NB4 (cell line): ENCODE measurements at places on chromosomes 16 and 17.

GRCh38 chr16:57258910-57259475 is 13.9 kb downstream of the ARL2BP start:
- DNase-seq = no peak

DNA sequence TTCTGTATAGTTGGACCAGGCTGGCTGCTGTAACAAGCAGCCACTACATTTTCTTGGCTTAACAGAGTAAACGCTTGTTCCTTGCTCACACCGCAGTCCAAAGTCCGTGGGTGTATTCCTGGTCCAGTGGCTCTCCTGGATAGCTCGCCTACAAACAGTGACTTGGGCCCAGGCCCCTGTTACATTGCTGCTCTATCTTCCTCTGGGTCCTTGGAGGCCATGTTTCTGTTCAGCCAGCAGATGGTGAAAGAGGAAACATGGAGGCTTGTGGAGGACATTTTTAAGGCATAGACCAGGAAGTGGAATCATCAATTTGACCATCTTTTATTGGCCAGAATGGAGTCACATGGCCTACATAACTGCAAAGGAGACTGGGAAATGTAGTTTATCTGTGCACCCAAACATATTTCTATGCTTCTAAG is 55.1 kb downstream of the ATP2C2 start:
- peak; percentile 73 for DNase-seq

DNA sequence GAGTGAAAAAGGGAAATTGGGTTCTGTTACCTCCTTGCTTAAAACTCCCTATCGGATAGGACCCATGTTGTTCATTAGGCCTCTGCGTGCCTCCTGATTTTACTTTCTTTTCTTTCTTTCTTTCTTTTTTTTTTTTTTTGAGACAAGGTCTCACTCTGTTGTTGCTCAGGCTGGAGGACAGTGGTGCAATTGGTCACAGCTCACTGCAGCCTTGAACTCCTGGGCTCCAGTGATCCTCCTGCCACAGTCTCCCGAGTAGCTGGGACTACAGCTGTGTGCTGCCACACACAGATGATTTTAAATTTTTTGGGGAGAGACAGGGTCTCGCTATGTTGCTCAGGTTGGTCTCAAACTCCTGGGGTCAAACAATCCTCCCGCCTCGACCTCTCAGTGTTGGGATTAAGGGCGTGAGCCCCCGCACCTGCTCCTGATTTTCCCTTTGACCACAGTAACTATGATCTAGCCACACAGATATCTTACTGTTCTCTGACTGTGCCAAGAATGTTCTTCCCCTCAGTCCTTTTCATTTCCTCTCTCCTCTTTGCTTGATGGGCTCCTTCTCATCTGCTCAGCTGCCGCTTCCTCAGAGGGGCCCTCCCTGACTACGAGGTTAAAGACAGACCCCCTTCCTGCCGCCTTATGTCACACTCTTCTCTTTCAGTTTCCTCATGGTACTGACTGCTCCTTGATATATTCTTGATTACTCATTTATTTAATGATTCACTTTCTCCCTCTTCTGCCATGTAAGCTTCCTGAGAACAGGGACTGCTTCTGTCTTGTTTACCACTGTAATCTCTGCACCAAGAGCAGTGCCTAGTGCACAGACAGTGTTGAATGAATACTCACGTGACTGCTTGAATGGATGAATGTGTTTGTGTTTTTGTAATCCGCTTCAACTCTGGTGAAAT is 44.3 kb downstream of the LCMT1 start:
- DNase-seq = no peak

GRCh38 chr17:41835800-41836549 is at the start of gene NT5C3B:
Gene NT5C3B (minus strand): TSS chr17:41836232. CDS start chr17:41836193, 39 bp downstream.
- DNase-seq = peak; percentile 60

GRCh38 chr16:86510465-86511261 is at the start of gene FOXF1:
Gene FOXF1 (plus strand): TSS chr16:86510527. CDS start chr16:86510570, 43 bp downstream.
- peak; percentile 52 for DNase-seq

DNA sequence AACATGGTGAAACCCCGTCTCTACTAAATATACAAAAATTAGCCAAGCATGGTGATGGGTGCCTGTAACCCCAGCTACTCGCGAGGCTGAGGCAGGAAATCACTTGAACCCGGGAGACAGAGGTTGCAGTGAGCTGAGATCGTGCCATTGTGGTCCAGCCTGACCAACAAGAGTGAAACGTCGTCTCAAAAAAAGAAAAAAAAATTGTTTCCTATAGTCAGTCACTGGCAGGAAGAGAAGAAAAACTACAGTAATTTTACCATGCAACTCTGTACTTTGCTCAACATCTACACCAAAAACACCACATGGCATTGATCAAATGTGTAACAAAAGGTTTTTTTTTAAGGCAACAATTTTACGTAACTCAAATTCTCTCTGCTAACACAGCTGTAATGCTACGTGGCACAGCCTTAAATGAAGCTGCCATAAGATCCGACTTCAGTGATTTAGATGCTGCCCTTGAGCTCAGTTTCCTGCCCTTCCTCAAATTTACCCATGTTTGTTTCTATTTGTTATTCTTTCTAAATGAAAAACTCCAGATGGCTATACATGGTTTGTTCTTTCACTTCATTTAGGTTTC is 40.2 kb downstream of the CNOT1 start:
- no peak for DNase-seq

- no peak for DNase-seq
Observed at GRCh38 chr17:48016112-48016511, 21.5 kb downstream of the COPZ2 start.

DNA sequence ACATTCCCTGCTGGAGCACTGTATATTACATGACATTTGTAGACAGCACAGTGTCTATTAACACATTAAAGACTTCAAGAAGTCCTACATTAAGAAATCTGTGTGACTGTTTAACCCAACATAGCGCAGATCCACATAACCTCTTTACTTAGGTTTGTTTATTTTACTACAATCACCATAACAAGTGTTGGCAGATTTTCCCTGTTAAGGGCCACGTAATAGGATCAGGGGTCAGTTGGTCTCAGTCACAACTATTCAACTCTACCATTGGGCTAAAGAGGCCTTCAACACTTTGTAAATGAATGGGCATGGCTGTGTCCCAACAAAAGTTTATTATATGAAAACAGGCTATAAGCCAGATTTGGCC is 51.3 kb upstream of the ADORA2B start:
- no peak for DNase-seq

DNA sequence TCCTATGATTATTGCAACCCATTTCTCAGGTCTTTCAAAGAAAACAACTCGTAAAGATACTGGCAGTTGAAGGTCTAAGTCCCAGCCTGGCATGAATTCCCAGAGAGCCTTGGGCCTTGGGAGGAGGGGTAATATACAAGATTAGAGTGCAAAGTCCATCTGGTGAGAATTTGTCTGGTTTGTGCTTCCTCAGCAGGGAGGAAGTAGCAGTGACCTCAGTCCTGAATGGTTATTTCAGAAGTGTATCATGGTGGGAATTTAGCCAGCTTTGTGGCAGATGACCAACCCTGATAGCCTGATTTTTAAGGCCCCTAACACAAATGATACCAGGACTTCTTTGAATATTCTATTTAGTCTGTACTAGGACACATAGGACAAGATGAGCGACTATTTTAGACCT is 151.2 kb upstream of the TBX2 start:
- DNase-seq = peak; percentile 22

DNA sequence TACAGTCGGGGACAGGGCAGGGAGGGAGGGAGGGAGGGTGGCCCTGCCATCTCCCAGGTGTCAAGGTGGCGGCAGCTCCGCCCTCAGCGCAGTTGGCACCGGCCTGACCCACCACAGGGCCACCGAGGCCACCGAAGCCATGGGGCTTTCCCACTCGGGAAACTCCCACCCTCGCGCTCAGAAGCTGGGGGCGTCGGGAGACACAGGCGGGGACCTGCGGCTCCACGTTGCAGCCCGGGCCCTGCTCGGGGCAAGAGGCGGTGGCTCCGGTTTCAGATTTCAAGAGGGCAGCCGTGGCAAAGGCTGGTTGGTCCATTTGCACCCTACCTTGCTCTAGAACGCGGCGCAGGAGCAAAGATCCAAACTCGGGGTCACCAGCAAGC is 544 bp downstream of the CYB561 start:
- no peak for DNase-seq

DNA sequence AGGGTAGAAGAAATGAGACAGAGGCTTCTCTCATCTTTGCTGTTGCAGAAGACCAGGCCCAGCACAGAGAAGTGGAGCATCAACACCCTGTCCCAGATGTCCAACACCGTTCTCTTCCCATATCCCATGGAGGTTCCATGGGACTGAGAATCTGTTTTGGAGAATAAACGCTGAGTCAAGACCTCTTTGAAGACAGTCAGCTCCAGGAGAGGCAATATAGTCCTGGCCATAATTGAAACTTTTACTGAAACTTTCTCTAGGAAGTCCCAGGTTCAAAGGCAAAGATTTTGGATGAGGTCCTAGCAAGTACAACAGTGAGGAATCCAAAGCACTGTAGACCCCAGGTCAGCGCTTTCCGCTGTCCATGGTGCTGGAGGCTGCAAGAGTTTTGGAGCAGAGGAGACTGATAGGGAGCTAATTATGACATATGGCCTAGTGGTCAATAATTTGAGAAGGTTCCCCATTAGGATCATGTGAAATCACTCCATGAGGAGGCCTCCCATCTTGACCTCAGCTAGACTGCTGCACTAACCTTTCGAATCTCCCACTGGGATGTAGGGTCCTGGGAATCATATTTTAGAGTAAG is 36.0 kb downstream of the OSBPL7 start:
- DNase-seq = peak; percentile 64

- DNase-seq = no peak
Observed at GRCh38 chr16:2501946-2502895, 11.5 kb upstream of the ATP6V0C start.

- no peak for DNase-seq
Observed at GRCh38 chr16:82470620-82471152, 156.1 kb upstream of the CDH13 start.

DNA sequence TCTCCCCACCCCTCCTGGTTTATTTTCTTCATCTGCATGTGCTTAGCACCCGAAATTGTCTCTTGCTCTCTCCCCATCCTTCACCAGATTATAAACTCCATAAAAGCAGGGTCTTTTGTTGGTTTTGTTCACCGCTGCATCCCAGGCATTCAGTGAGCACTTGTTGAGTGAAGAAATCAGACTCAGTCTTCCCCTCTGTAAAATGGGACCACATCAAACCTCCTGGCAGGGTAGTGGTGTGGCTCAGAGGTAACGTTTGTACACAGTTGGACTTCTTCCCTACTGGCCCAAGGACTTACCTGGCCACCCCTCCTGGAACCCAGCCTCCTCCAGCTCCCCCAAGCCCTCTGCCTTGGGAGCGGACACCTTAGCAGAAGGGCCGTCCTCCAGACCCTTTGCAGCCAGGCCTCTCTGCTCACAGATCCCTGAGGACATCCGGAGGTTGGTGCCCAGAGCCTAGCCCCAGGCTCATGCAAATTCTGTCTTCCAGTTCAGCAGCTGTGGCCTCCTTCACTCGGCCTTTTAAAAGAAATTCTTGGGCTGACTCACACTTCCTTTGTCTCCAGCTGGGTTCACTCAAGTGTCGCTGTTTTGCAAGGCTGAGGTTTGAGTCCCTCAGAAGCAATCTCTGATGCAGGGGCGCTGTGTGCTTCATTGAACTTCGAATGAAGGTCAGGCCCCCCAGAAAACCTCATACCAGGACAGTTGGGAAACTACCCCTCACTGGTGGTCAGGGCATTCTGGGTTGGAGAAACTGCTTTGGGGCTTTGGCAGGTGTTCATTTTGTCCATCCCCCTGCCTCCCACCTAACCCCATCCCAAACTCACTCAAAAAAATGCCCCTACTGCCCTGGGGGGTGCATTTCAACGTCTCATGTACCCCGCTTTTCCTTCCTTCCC is 16.8 kb upstream of the RMI2 start:
- DNase-seq = peak; percentile 94

GRCh38 chr17:30570191-30570590 is 93.0 kb downstream of the GOSR1 start:
- DNase-seq = no peak

DNA sequence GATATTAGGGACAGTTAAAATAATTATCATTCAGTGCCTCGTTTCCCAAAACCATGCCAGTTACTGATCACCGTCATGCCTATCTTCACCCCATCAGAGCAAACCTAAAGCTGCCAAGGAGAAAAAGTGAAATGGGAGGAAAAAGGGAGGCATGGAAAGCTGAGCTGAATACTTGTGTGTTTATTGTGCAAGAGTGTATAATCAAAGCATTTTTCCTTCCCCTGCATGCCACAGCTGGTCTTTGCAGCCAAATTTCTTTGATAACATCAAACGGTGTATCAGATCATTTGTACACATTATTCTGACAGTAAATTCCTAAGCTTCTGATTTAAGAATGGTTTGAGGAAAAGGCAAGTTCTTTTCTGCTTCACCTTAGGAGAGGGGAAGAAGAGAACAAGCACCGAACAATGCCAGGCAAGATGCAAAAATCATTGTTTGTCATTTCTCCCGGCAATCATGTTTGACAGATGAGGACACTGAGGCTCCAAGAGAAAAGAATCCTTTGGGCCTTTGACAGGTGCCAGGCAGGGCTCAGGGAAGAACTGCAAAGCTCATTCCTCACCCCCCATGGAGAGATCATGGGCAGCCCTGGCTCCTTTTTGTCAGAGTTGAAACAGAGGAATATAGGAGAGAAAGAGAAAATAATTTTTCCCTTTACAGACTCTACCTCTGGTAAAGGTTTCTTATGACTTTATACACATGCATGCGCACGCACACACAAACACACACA is 51.4 kb upstream of the ARHGAP44 start:
- DNase-seq = no peak

DNA sequence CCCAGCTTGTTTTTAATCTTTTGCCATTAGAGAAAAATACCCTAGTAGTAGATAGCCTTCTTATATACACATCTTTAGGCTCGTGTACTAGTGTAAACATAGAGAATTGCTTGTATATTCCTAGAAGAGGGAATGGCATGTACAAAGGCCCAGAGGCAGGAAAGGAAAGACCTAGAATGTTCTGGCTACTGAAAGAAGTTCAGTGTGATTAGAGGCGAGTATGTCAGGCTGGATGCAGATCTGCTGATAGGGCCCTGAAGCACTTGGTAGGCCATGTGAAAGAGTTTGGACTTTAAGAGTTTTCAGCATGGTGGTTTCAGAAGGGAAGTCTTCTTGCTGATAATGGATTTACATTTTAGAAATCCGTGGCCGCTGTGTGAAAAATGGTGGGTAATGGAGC is 17.4 kb downstream of the CTCF start:
- no peak for DNase-seq

DNA sequence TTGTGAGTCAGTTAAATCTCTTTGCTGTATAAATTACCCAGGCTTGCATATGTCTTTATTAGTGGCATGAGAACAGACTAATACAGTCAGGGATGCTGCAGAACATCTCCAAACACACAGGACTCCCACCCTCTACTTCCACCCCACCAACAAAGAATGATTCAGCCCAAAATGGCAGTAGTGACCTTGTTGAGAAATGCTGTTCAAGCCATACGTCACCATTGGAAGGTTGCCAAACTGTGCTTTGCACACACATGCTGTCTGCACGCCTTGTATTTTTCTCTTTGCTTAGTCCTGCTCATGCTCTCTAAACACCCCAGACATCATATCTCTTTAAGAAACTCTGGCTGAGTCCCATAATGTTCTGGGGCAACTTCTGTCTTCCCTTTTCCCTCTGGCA is 589.6 kb downstream of the WWOX start:
- no peak for DNase-seq

GRCh38 chr16:31130336-31130891 is 5.1 kb downstream of the PRSS8 start:
- peak; percentile 64 for DNase-seq

- DNase-seq = no peak
Observed at GRCh38 chr16:29999605-30000004, 3.6 kb downstream of the INO80E start.

GRCh38 chr17:11705111-11705510 is 106.8 kb downstream of the DNAH9 start:
- DNase-seq = no peak

GRCh38 chr17:2694381-2695242 is 17.0 kb downstream of the CLUH start:
- DNase-seq = no peak

GRCh38 chr16:81403601-81404391 is 40.8 kb upstream of the CMIP start:
- peak; percentile 89 for DNase-seq
